ENCODE measurements at places on chromosomes 16 and 17.

DNA sequence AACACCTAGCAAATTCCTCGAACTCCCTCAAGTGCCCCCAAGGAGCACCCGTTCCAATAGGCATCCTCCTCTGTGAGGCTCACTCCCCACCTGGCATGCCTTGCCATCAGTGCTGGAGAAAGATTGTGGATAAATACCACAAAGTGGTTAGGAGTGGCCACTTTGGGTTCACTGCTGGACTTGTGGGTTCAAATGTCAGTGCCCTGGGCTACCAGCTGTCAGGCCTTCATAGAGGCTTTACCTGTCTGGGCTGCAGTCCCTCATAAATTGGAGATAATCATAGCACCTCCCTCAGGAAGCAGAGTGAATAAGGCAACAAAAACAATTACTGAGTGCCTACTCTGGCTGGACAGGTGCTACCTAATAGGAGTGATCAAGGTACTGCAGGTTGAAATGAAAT lies 1.5 kb upstream of the SYT17 start:
- no peak for DNase-seq

DNA sequence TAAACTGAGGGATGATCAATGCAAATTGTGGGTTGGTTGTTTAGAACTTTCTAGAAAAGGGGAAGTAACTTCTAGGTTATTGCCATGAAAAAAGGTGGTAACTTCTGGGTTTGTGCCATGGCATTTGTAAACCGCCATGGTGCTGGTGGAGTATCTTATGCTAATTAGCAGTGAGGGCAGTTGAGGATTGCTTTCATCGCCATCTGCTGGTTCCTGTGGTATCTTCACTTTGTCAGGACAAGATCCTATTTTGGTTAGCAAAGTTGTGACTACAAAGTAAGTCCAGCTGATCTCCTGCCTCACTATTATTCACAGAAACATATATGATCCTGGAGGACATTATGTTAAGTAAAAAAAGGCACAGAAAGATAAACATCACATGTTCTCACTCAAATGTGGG lies 1332.3 kb downstream of the CDH11 start:
- DNase-seq: no peak

DNA sequence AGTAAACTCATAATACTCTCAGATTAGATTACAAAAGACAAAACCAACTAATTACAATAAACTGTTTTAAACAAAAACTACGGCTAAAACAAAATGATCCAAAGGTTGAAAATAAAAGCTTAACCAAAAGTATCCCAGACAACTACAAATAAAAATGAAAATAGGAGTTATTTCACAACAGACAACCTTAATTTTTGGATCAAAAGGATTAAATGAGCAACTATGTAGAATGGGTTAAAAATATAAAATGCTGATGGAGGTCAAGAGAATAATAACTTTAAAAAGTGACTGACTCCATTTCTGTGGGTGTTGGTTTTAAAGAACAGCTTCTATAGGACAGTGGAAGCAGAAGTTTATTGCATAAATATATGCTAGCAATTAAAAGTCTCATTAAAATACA lies 28.6 kb downstream of the METTL16 start:
- no peak for DNase-seq

DNA sequence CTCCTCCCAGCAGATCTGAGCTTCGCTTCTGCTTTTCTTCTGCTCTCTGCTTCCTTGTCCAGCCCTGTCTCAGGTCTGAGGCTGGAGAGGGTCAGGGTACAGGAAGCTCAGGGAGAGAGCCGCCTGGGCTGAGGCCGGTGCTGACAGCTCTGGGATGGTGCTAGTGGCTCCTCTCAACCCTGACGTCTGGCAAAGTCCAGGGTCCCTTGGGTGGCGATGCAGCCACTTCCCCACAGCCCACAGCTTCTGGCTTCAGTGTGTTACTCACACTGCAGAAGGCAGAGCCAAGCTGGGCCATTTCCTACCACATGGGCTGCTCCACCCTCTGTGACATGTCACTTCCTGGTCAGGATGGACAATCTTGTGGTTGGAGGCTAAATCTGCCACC lies at the start of gene CD300C:
TSS of gene CD300C (minus strand) at position 273 of the 388 bp plus-strand sequence. CDS start 333 bp downstream, outside the sequence.
- DNase-seq: no peak

- no peak for DNase-seq
Observed at GRCh38 chr17:49132699-49133364, at the start of gene B4GALNT2. Gene B4GALNT2, plus strand, starts transcription at chr17:49132769. Its CDS starts 24 bp downstream, at chr17:49132793.

DNA sequence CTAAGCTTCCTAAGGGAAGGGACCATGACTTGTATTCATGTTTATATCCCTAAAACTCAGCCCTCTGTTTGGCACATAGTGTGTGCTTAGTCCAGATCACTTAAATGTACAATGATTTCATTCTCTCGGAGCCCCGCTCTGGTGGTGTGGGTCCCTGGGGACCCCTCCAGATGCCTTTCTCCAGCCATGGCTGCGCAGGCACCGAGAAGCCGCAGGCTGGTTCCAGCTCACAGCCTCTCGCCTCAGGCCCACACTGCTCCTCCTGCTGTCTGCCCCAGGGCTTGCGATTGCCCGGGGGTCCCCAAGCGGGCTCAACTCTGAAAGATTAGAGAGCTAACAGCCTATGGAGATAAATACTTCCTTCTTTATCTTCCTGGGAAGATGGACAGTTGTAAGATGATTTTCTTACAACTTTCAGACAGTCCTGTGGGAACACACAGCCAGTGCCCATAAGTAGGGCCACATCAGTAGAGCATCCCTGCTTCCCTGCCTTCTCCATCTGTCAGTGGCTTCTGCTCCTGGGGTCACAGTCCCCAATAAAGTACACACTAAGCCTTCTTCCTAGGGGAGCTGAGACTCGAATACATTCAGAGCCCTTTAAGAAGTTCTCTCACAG lies 66.2 kb downstream of the CENPV start:
- no peak for DNase-seq

DNA sequence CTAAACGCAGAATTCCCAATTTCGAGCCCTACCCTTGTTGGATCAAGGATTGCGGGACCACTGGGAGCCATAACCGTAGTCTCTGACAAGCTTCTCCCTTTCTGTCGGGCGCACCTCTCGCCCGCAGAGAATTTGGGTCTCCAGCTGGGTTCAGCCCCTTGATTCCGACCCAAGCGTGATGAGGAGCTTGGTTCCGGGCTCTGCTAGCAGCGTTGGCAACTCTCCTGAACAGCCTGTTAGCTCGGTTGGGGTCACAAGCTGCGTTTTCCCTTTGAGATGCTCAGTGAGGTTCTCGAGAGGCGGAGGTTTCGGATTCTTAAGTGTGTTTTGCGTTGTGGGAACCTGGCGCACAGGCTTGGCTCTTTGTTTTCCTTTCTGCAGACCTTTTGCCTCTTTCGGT lies 655 bp downstream of the ATXN1L start:
- peak; percentile 17 for DNase-seq

GRCh38 chr17:27573971-27574525 lies 56.9 kb upstream of the LGALS9 start:
- DNase-seq: no peak
